ENCODE measurements at places on chromosomes 6 and 20. TPM values are rescaled to one million over a fixed set of nuclear protein-coding genes. Genes with fewer than 3 reads are reported as not detected.

DCDC2 gene
- 4.2 TPM for total RNA-seq

ADGRF1 gene
- 112 TPM for total RNA-seq

TBC1D22B gene
- total RNA-seq = 14.6 TPM

DPPA5 gene
- not detected for total RNA-seq

STXBP5 gene
- 4.6 TPM for total RNA-seq

RGL2 gene
- 102 TPM for total RNA-seq

REM1 gene
- total RNA-seq = not detected

LY6G6F gene
- not detected for total RNA-seq

HLA-DQA1 gene
- total RNA-seq = not detected

SRPK1 gene
- total RNA-seq = 79.0 TPM

CST7 gene
- total RNA-seq = not detected

COX4I2 gene
- total RNA-seq = not detected

MPIG6B gene
- 0.59 TPM for total RNA-seq

All from PC-9 (cell line).